ENCODE measurements at places on chromosomes 3 and 15.

DNA sequence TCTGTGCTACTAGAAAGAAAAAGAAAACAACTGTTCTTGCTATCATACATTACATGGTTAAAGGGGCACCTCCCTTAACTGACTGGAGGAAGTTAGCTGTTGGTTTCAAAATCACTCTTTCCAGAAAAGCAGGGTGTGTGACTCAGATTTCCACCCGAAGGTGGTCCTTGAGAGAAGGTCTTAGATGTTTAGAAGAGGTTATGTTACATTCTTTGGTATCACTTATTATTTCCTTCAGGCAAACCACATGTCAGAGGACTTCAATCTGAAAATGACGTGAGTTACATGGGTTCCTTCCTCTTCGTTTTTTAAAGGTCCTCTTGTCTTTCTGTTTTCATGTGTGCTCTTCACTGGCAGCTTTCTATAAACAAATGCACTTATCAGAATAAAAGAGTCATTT is 307.9 kb upstream of the CBLB start:
- DNase-seq, result peak; percentile 50

DNA sequence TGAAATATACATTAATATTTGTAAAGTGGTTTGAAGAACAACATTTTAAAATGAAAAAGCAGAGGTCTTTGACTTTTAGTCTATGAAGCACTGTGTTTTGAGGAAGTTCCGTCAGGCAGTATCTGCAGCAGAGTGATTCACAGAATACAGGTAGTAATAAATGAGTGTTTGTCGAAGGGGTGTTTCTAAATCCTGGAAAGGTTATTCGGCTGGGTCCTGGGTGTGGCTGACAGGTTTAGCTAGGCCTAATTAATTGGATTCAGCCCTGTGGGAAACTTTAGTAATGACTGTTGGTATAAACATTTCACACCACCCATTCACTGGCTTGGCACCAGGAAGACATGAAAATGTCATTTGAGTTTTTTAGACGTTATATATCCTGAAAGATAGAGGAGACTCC is 51.3 kb downstream of the TIPARP start:
- no peak for DNase-seq

GRCh38 chr15:92848852-92849598 is 51.1 kb upstream of the CHD2 start:
- no peak for DNase-seq

GRCh38 chr3:48118322-48118721 is 69.9 kb downstream of the CDC25A start:
- DNase-seq, result no peak

- DNase-seq, result no peak
Measured at GRCh38 chr15:50857763-50858162, 50.7 kb upstream of the AP4E1 start.

GRCh38 chr3:81516042-81516441 is 245.4 kb downstream of the GBE1 start:
- no peak for DNase-seq

DNA sequence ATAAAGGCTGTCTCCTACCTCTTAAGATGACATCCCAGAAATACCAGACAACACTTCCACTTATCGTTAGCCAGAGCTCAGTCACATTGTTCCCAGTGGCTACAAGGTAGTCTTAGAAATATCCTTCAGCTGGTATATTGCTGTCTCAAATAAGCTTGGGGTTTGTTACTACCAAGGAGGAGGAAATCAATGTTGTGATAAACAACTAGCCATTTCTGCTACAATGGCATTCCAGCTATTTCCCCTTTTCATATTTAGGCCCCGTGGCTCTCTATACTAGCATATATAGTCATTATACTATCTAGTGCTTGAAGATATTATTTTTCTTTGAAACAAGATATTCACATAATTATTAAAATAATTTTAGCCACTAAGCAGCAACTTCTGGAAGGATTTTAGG is 56.5 kb downstream of the VPS8 start:
- no peak for DNase-seq

GRCh38 chr3:176714034-176714433 is 483.2 kb downstream of the TBL1XR1 start:
- DNase-seq, result no peak

GRCh38 chr3:64799606-64800005 is 111.8 kb upstream of the ADAMTS9 start:
- DNase-seq, result no peak

- DNase-seq, result no peak
Measured at GRCh38 chr15:69956417-69956816, 141.3 kb downstream of the TLE3 start.

GRCh38 chr3:15385901-15386653 is 41.3 kb downstream of the METTL6 start:
- no peak for DNase-seq

DNA sequence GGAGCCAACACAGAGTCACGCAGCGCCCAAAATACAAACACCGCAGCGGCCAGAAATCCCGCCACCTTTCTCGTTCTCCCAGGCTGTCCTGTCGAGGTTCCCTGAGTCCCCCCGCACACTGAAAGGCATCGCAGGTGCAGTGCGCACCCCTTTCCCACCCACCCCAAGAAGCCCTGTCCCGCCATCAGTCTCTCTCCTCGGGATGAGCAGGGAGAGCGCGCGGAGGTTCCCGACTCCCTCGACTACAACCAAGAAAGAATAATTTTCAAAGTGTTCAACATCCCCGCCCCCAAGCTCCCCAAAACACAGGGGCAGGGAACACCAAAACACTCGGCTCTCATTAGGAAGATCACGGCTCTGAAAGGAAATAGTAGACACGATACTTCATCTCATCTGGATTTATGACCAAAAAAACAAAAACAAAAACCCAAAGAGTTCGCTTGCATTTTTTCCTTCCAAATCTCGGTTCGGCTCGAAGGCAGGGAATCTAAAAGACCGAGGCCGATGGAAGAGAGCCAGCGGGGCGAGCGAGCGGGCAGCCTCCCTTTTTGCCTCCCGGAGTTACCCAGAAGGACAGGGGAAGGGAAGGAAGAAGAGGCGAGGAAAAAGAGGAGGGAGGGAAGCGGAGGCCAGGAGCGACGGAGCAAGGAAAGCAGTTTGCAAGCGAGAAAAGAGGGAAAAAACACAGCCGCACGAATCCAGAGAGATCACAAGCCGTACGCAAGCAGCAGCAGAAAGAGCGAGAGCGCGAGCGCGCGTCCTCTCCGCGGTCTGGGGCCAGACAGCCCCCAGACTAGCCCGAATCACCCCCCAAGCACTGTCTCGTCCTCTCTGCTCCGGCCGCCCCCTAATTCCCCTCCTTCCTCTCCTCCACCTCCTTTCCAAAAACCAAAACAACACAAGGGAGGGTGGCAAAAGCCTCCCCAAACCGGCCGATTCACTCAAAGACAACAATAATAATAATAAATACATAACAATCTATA is 808 bp downstream of the BCL6 start:
- DNase-seq, result no peak

DNA sequence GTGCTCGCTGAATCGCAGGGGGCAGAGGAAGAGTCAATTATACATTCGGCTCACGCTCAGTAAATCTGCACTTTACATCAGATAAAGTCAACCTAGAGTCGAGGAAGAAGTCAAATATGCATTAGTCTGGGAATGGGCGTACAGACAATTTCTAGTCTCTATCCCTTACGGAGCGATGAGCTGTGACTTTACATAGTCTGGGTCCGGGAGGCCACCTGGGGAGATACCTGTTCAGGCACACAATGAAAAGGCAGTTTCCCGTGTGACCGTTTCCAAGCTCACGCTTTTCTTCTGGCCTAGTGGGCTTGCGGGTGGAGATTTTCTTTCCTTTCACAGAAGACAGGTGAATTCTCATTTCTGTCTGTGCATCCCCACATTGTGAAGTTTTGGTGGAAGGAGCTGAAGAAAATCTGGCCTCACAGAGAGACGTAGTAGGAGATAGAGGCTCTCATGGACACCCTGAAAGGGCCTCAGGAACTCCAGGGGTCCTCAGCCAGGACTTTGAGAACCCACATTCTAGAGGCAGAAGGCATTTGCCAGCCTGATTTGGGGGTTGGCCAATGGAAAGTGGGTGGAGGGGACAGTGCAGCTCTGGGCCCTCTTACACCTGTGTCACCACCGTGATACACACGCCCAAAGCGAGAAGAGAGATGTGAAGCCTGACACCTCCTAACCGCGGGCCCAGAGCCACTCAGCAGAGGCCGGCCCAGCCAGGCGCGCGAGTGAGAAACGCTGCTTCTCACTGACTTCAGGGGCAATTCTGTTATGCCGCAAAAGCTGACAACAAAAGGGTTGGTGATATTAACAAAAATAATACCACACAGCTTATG is 10.7 kb upstream of the OCA2 start:
- no peak for DNase-seq

- peak; percentile 19 for DNase-seq
Measured at GRCh38 chr3:33439546-33440327, 468 bp downstream of the UBP1 start.

GRCh38 chr3:111691293-111691909 is 96.3 kb upstream of the ZBED2 start:
- no peak for DNase-seq

- DNase-seq, result peak; percentile 48
Measured at GRCh38 chr15:41904541-41905005, 10.7 kb upstream of the SPTBN5 start.

Measured in stimulated activated CD8-positive, alpha-beta memory T cell treated with anti-CD3 and anti-CD28 coated beads, Interleukin-15, amount 100 ng/mL, for 48 hours (primary cell).